Activated T-cell treated with anti-CD3 and anti-CD28 coated beads for 48 hours (primary cell): ENCODE measurements at places on chromosomes 2 and 18.
A peak's percentile ranks its signal among the peaks of the same experiment; 100 is the strongest.

- DNase-seq = no peak
Measured at GRCh38 chr18:77632758-77633157, 383.1 kb downstream of the GALR1 start.

DNA sequence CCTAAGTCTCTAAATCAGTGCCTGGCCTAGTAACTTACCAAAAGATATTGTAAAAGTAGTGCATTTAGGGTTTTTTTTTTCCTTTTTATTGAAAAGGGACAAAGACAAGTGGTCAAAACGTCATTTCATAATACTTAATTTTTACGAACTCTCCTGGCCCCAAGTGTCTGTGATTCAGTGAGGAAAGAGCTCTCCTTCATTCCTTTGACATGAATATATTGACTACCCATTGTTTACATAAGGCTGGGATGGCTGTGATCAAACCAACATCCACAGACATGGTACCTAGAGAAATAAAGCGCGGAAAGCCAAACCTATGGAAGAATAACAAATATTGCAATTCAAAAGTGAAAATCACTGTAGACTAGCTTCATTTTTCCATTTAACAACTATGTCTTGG lies 198.4 kb downstream of the BABAM2 start:
- DNase-seq = no peak

DNA sequence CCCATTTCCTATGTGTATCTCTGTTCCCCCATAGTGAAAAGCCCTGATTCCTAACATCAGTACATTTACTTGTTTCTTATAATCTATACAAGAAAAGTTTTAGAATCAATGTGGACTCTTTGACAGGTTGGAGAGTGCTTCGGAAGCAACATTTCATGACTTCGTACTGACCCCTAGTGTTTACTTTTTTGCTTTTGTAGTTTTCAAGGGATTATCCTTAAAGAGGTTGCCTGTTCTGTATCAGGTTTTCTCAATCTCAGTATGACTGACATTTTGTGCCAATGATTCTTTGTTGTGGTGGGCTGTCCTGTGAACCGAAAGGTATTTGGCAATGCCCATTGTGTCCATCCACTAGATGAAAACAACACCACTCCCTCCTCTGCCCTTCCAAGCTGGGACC lies 43.3 kb upstream of the SERPINB2 start:
- no peak for DNase-seq

DNA sequence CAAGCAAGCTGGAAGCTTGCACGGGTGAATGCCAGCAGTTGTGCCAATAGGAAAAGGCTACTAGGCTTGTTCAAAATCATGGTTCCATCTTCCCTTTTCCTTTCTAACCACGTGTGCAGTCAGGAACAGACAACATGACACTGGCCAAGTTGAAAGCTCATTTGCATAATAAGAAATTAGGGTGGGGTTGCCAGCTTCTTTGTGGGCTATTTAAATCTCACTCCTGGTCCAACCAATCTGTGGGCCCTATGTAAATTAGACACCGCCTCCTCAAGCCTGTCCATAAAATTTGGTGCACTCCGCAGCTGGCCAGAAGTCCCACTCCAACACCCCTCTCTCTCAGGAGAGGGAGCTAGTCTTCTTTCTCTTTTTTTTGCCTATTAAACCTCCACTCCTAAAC lies 1948.4 kb upstream of the PIK3C3 start:
- DNase-seq = no peak

DNA sequence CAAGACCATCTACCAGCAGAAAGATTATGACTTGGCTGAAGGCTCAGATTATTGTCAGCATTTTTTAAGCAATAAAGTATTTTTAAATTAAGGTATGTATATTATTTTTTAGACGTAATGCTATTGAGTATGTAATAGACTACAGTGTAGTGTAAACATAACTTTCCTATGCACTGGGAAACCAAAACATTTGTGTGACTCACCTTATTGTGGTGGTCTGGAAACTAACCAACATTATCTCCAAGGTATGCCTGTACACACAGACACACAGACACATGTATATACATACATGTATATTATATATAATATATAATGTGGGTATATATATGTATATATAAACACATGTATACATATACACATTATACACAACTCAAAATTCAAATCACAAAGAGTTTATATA lies 9.1 kb upstream of the TMEFF2 start:
- DNase-seq = no peak

DNA sequence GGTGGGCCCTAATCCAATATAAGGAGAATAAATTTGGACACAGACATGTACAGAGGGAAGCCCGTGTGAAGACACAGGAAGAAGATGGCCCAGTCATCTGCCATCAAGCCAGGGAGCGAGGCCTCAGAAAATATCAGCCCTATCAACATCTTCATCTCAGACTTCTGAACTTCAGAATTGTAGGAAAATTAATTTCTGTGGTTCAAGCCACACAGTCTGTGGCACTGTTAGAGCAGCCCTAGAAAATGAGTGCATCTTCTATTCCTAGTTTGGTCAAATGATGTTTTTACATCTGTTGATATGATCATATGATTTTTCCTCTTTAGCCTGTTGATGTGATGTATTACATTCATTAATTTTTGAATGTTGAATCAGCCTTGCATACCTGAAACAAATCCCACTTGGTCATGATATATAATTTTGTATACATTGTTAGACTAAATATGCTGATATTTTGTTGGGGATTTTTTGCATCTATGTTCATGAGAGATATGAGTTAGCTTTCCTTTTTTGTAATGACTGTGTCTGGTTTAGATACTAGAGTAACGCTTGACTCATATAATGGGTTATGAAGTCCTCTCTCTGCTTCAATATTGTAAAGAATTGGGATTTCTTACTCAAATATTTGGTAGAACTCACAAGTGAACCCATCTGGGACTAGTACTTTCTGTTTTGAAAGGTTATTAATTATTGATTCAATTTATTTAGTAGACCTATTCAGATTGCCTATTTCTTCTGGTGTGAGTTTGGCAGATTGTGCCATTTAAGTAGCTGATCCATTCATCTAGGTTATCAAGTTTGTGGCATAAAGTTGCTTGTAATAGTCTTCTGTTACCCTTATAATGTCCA lies 451.4 kb downstream of the EIPR1 start:
- DNase-seq = no peak

GRCh38 chr2:101710036-101710435 lies 12.5 kb downstream of the MAP4K4 start:
- DNase-seq = no peak

- no peak for DNase-seq
Measured at GRCh38 chr2:144377914-144378313, 142.0 kb downstream of the ZEB2 start.

GRCh38 chr2:112259509-112260294 lies 4.9 kb upstream of the ZC3H8 start:
- DNase-seq = peak; percentile 77

- DNase-seq = no peak
Measured at GRCh38 chr18:71831039-71831438, 713.1 kb downstream of the CBLN2 start.

DNA sequence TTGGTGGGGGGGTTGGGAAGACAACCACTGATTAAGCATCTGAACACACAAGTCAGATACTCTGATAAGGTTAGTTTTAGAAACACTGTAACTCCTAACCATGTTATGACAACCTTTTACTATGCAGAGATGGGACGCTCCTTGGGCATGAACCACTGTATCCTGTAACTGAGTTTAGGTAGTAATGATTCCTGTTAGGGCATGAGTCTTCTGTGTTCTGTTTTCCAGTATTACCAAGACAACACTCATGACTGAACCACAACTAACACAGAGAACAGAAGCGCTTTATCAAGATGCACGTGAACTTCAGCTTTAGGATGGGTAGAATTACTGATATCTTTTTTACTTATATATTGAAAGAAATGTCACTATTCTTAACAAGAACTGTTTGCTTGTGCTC lies 14.1 kb upstream of the CREB1 start:
- no peak for DNase-seq

DNA sequence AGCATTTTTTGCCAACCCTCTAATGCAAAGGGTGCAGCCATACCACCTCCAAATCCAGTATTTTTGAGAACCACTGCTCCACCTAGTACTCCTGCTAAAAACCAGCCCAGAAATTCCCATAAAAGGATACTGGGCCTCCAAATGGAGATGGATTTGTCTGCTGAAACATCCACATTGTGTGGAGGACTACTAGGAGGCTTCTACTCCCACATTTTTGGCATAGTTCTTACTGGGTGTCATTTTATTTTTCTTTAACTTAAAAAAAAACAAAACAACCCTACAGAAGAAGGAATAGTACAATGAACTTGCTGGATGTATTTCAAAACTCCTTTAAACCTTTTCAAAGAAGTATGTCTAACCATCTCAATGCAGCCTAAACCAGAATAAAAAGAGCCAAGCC lies 219.2 kb downstream of the SRBD1 start:
- no peak for DNase-seq

GRCh38 chr2:107068069-107068916 lies 182.3 kb upstream of the ST6GAL2 start:
- DNase-seq = no peak

- no peak for DNase-seq
Measured at GRCh38 chr2:12317286-12317685, 399.4 kb upstream of the TRIB2 start.

GRCh38 chr18:24546307-24546706 lies 85.9 kb downstream of the HRH4 start:
- no peak for DNase-seq

DNA sequence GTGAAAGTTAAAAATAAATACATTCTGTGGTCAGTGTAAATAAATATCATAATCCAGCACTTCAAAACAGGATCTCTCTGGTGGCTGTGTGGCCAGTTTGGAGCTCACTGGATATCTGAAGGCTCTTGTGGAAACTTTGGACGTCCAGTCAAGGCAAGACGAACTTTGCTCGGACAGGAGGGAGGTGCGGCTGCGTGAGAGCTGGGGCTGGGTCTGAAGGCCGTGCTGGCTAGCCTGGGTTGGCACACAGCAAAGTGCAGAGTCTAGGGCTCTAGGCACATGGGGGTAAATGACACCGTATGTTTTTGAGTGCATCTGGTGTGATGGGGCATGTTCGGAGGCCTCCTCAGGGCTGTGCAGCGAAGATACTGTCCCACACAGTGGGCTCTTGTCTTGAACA lies 78.9 kb upstream of the TXNDC2 start:
- DNase-seq = no peak
